Esophagus muscularis mucosa (tissue), 4 donors: ENCODE measurements at places on chromosomes 2 and 18.

GRCh38 chr2:120539937-120540718, 194.2 kb downstream of the INHBB start:
- DNase-seq, result no peak
- no peaks in the 10 kb centered on the region for H3K36me3 ChIP-seq
- H3K27me3 ChIP-seq, result no peaks in the 10 kb centered on the region
- peak overlapping the region; percentile 18 for H3K27ac ChIP-seq

GRCh38 chr2:215870986-215871385, 142.4 kb downstream of the MREG start:
- no peaks in the 10 kb centered on the region for H3K27me3 ChIP-seq
- H3K4me3 ChIP-seq, result no peak overlapping the region
- no peaks in the 10 kb centered on the region for H3K36me3 ChIP-seq
- H3K4me1 ChIP-seq, result peaks cover 10% of the 10 kb centered on the region
- no peak overlapping the region for H3K27ac ChIP-seq
- no peak for DNase-seq

- H3K4me1 ChIP-seq, result no peaks in the 10 kb centered on the region
- no peaks in the 10 kb centered on the region for H3K36me3 ChIP-seq
- DNase-seq, result no peak
- H3K27ac ChIP-seq, result no peak overlapping the region
- no peak overlapping the region for H3K4me3 ChIP-seq
Measured at GRCh38 chr2:194104687-194105086, 1552.3 kb upstream of the SLC39A10 start.

- peaks cover 52% of the 10 kb centered on the region for H3K4me1 ChIP-seq
- peak overlapping the region; percentile 80 for H3K27ac ChIP-seq
- no peak for DNase-seq
- no peaks in the 10 kb centered on the region for H3K36me3 ChIP-seq
- no peaks in the 10 kb centered on the region for H3K27me3 ChIP-seq
Measured at GRCh38 chr2:230866756-230867523, 2.2 kb downstream of the ITM2C start.

DNA sequence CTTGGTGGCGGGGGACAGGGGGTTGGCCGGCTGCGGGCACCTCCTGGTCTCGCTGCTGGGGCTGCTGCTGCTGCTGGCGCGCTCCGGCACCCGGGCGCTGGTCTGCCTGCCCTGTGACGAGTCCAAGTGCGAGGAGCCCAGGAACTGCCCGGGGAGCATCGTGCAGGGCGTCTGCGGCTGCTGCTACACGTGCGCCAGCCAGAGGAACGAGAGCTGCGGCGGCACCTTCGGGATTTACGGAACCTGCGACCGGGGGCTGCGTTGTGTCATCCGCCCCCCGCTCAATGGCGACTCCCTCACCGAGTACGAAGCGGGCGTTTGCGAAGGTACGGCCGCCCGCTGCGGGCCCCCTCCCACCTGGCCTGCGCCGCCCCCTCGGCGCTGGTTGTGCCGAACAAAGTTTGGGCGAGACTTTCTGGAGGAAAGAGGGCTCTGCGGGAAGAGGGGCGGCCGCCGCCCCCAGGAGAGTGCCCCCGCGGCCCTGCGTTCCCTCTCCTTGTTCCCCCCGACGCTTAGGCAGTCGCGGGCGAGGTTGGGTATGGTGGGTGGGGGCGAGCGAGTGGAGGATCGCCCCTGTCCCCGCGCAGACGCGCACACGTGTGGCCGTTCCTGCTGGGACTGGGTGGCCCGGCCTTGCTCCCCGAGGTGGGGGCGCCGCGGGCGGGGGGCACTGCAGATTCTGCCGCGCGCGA, 866 bp downstream of the CRIM1 start:
- H3K4me3 ChIP-seq, result peak overlapping the region; percentile 98
- no peaks in the 10 kb centered on the region for H3K27me3 ChIP-seq
- H3K36me3 ChIP-seq, result no peaks in the 10 kb centered on the region
- H3K27ac ChIP-seq, result peak overlapping the region; percentile 91

GRCh38 chr2:174325373-174326160, 9.2 kb upstream of the SP9 start:
- no peaks in the 10 kb centered on the region for H3K36me3 ChIP-seq
- H3K27me3 ChIP-seq, result peaks cover 14% of the 10 kb centered on the region
- DNase-seq, result no peak
- no peak overlapping the region for H3K27ac ChIP-seq
- peak overlapping the region; percentile 46 for H3K4me3 ChIP-seq

- peaks cover 100% of the 10 kb centered on the region for H3K4me1 ChIP-seq
- DNase-seq, result no peak
- no peak overlapping the region for H3K4me3 ChIP-seq
- peaks cover 27% of the 10 kb centered on the region for H3K36me3 ChIP-seq
Measured at GRCh38 chr2:205698286-205699268, 16.3 kb downstream of the NRP2 start.

- no peak overlapping the region for H3K27ac ChIP-seq
- no peaks in the 10 kb centered on the region for H3K27me3 ChIP-seq
- DNase-seq, result peak; percentile 50
- H3K4me3 ChIP-seq, result no peak overlapping the region
Measured at GRCh38 chr2:44839370-44839769, 102.1 kb upstream of the SIX3 start.

GRCh38 chr2:237864940-237865622, 5.7 kb downstream of the RAMP1 start:
- H3K4me1 ChIP-seq, result peaks cover 96% of the 10 kb centered on the region
- H3K27ac ChIP-seq, result peak overlapping the region; percentile 91
- no peak overlapping the region for H3K4me3 ChIP-seq
- no peaks in the 10 kb centered on the region for H3K27me3 ChIP-seq
- H3K36me3 ChIP-seq, result no peaks in the 10 kb centered on the region

DNA sequence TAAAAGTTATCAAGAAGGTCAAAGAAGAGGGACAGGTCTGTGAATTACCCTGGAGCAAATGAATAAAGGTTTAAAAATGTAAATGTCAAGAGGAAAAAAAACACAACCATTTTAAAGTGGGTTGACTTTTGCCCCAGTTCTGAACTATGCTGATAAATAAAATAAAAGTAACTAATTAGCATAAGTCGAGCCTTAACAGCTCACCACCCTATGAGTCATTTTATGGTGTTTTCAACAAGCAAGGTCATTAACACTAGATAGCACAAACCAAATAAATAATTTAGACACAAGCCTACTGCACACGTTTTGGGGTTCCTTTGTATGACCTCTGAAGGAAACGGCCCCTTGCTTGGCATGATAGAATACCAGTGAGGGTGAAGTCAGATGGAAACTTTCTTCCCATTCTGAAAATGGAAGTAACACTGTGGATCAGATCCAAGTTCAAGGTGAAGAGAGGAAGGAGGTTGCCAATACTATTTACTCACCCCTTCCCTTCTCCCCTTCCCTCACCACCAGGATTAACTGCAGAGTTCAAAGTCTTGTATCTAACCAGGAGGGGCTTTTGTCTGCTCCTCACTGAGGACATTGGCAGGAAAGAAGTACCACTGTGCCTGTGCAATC, 380.0 kb upstream of the ACVR2A start:
- DNase-seq, result no peak
- no peaks in the 10 kb centered on the region for H3K36me3 ChIP-seq
- H3K27ac ChIP-seq, result no peak overlapping the region
- no peaks in the 10 kb centered on the region for H3K4me1 ChIP-seq
- H3K4me3 ChIP-seq, result no peak overlapping the region

DNA sequence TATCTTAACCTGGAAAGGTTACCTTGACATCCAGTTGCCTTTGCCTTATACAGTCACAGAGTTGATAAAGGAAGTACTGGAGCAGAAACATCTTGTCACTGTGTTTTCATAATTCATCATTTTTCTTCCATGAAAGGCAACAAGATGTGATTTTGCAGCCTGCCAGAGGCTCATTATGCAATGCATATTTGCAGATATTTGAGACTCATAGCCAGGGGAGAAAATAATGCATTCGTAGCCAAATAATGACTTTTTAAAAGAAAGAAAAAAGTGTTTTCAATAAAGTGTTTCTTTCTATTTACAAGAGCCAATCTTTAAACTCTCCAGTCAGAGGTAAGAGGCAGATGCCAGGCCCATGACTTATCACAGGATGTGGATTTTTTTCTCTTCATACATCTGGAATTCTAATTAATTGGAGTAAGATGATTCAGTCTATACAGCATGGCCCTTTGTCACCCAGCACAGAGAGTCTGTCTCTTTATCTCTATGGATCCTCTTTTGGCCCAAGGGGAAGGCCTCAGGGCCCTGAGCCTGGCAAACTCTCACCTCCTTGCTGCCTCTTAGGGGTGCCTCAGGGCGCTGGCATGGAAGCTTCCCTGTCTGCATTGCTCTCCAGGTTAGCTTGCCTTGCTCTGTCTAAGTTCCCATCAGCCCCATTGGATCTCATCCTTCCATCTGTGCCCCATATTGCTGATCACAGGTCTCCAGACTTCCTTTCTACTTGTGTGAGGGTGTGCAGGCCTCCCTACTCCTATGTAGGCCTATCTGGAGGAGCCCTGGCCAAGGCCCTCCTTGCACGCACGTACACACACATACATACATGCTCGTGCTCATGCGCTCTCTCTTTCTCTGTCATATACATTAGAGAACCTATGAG, 247.7 kb downstream of the TPGS2 start:
- DNase-seq, result peak; percentile 89
- H3K4me1 ChIP-seq, result peaks cover 33% of the 10 kb centered on the region
- peak overlapping the region; percentile 78 for H3K27ac ChIP-seq
- H3K27me3 ChIP-seq, result no peaks in the 10 kb centered on the region

DNA sequence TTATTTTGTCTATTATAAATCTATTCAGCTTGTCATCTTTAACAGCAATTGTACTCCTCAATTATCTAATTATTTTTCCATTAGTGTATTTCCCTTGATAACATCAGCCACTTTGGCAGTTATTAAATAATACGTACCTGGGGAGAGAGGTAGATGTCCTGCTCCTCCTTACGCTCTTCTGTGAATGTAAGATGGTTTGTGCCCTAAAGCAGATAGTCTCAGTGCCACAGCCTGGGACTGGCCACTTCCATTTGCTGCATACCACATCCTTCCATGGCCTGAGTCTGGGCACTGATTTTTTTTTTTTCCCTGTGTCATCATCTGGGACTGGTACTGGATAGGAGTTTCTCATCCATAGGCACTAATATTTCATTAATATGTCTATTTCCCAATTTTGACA, 632.4 kb upstream of the LRRTM4 start:
- no peak overlapping the region for H3K4me3 ChIP-seq
- no peak for DNase-seq
- H3K4me1 ChIP-seq, result no peaks in the 10 kb centered on the region
- no peak overlapping the region for H3K27ac ChIP-seq
- no peaks in the 10 kb centered on the region for H3K27me3 ChIP-seq
- H3K36me3 ChIP-seq, result no peaks in the 10 kb centered on the region

DNA sequence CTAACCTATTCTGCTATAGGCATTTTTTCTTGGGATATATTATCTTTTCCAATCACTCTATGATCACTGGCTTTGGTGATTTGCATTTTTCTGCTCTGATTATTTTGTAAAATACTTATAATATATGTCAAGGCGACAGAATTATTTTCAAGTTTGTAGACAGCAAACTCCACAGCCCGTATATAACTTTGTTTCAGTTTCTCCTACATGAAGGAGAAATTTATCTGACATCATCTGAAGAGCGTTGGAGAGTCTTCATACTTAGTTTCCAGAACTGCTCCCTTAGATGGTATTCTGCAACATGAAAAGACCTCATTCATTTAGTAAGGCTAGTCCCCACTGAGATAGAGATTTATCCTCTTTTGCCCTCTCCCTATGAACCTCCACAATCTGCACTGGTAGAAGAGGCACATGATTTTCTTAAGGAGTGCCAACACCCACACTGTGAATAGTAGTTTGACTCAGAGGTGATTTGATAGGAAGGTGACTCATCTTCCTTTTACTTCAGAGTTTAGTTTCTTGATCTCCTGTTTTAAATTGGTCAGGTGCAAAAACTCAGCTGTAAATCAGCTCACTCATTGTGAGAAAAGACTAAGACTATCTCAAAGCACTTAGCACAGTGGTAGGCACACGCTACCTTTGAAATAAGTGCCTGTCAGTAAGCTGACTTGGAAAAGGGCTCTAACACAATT, 1848.6 kb upstream of the CELF4 start:
- H3K36me3 ChIP-seq, result no peaks in the 10 kb centered on the region
- H3K27ac ChIP-seq, result no peak overlapping the region
- H3K4me3 ChIP-seq, result no peak overlapping the region
- no peak for DNase-seq
- no peaks in the 10 kb centered on the region for H3K4me1 ChIP-seq

DNA sequence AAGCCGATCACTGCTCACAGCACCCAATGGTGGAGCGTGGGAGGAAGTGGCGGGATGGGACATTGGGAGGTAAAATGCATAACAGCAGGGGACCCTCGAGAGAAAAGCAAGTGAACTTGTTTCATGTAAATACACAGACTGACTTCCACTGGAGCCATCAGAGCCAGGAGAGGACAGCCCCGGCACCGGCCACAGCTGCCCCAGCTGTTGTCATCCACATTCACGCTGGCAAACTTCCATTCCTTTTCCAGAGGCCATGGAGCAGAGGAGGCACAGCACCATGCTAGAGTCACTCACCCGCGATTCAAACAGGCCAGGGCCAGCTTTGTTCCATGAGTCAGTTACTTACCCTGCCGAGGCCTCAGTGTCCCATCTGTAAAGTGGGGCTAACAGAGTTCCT, 610.9 kb upstream of the SALL3 start:
- DNase-seq, result no peak
- no peak overlapping the region for H3K27ac ChIP-seq
- H3K4me3 ChIP-seq, result no peak overlapping the region

GRCh38 chr2:200172944-200173581, 133.4 kb upstream of the SPATS2L start:
- no peak overlapping the region for H3K27ac ChIP-seq
- no peaks in the 10 kb centered on the region for H3K27me3 ChIP-seq
- H3K36me3 ChIP-seq, result no peaks in the 10 kb centered on the region
- DNase-seq, result peak; percentile 66
- H3K4me1 ChIP-seq, result peaks cover 6% of the 10 kb centered on the region

GRCh38 chr2:116057538-116057937, 1615.1 kb downstream of the DPP10 start:
- H3K4me1 ChIP-seq, result no peaks in the 10 kb centered on the region
- no peak for DNase-seq
- H3K27me3 ChIP-seq, result no peaks in the 10 kb centered on the region
- H3K36me3 ChIP-seq, result no peaks in the 10 kb centered on the region
- H3K27ac ChIP-seq, result no peak overlapping the region

DNA sequence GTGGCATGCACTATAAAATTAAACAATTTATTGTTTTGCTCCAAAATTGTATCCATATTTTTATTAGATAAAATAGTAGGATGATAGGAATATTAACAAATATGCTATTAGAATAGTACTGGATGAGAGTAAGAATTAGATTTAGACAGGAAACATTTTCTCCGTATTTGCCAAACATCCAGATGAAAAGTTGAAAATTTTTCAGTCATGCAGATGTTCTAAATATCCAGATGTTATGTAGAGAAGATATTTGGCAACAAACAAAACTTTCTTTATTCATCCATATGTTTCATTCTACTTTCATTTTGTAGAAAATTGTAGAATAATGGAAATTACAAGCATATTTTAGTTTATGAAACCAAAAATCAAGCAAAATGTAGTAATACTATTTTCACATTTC, 45.2 kb upstream of the NEUROD1 start:
- no peaks in the 10 kb centered on the region for H3K27me3 ChIP-seq
- H3K27ac ChIP-seq, result no peak overlapping the region
- H3K4me1 ChIP-seq, result no peaks in the 10 kb centered on the region
- no peak overlapping the region for H3K4me3 ChIP-seq
- no peaks in the 10 kb centered on the region for H3K36me3 ChIP-seq

GRCh38 chr2:165032559-165032958, 77.2 kb upstream of the SLC38A11 start:
- no peaks in the 10 kb centered on the region for H3K4me1 ChIP-seq
- no peak overlapping the region for H3K4me3 ChIP-seq
- H3K27ac ChIP-seq, result no peak overlapping the region
- DNase-seq, result no peak

GRCh38 chr2:44579115-44579836, 217.5 kb downstream of the CAMKMT start:
- no peak overlapping the region for H3K4me3 ChIP-seq
- H3K27me3 ChIP-seq, result no peaks in the 10 kb centered on the region
- H3K36me3 ChIP-seq, result no peaks in the 10 kb centered on the region
- no peaks in the 10 kb centered on the region for H3K4me1 ChIP-seq
